ENCODE measurements at places on chromosomes 5 and 9. TPM values are rescaled to one million over a fixed set of nuclear protein-coding genes. Genes with fewer than 3 reads are reported as not detected.

The ZDHHC11B gene
- total RNA-seq, result 1.5 TPM

The OR1J2 gene
- not detected for total RNA-seq

The DAB2 gene
- total RNA-seq, result 7.6 TPM

The EQTN gene
- 0.22 TPM for total RNA-seq

The PCDHGC3 gene
- 5.1 TPM for total RNA-seq

The CD74 gene
- not detected for total RNA-seq

The SHISAL2B gene
- not detected for total RNA-seq

The CENPK gene
- 28.5 TPM for total RNA-seq

The SEC16A gene
- 59.6 TPM for total RNA-seq

The SPAAR gene
- 0.13 TPM for total RNA-seq

The DIPK1B gene
- 8.7 TPM for total RNA-seq

The CCDC171 gene
- 0.40 TPM for total RNA-seq

The PROB1 gene
- 0.20 TPM for total RNA-seq

The CDH6 gene
- total RNA-seq, result 0.09 TPM

The NUTM2F gene
- total RNA-seq, result not detected

The NOXA1 gene
- 1.5 TPM for total RNA-seq

The PIGO gene
- 38.2 TPM for total RNA-seq

The FIBCD1 gene
- 19.2 TPM for total RNA-seq

The TMEFF1 gene
- total RNA-seq, result 1.1 TPM

The TMEM215 gene
- total RNA-seq, result not detected

The TAF11L10 gene
- total RNA-seq, result not detected

The FSD1L gene
- total RNA-seq, result 4.0 TPM

The PCDHGA3 gene
- total RNA-seq, result not detected

The HTR4 gene
- not detected for total RNA-seq

The DBH gene
- not detected for total RNA-seq

The LCN1 gene
- not detected for total RNA-seq

The INSYN2B gene
- total RNA-seq, result 0.27 TPM

The LCN2 gene
- total RNA-seq, result 5.2 TPM

The RNF183 gene
- not detected for total RNA-seq

The ANKRD31 gene
- not detected for total RNA-seq

The INSL4 gene
- total RNA-seq, result 15.8 TPM

The SREK1 gene
- total RNA-seq, result 26.4 TPM

The PPP2CA gene
- total RNA-seq, result 267 TPM

The TEK gene
- 0.05 TPM for total RNA-seq

The TRIM7 gene
- 40.3 TPM for total RNA-seq

The PCDHB11 gene
- total RNA-seq, result 0.08 TPM

The SLC34A3 gene
- total RNA-seq, result 0.28 TPM

The GHR gene
- total RNA-seq, result 0.06 TPM

The PCDHA4 gene
- 1.5 TPM for total RNA-seq

The ANKRD18B gene
- 6.7 TPM for total RNA-seq

The BARHL1 gene
- not detected for total RNA-seq

The PTGER4 gene
- 3.6 TPM for total RNA-seq

The PHYHD1 gene
- total RNA-seq, result 0.23 TPM

The NPDC1 gene
- total RNA-seq, result 80.5 TPM

The IFNW1 gene
- not detected for total RNA-seq

The SOWAHA gene
- total RNA-seq, result 0.08 TPM

The FABP6 gene
- total RNA-seq, result 0.75 TPM

The C1QTNF2 gene
- 0.08 TPM for total RNA-seq

The ARRDC1 gene
- 64.4 TPM for total RNA-seq

The ERCC8 gene
- total RNA-seq, result 15.1 TPM

The MEGF10 gene
- not detected for total RNA-seq

The GCNT4 gene
- 0.27 TPM for total RNA-seq

The PCDHA9 gene
- not detected for total RNA-seq

Measured in A549 treated with Mapracorat at 1 μM for 4 hours (cell line).